ENCODE measurements at places on chromosomes 13 and 19. TPM values are rescaled to one million over a fixed set of nuclear protein-coding genes. Genes with fewer than 3 reads are reported as not detected.

ZNF490 gene
- 7.3 TPM for total RNA-seq

PPP1R12C gene
- 195 TPM for total RNA-seq

KIR2DL3 gene
- not detected for total RNA-seq

ABHD13 gene
- 5.4 TPM for total RNA-seq

CGB3 gene
- total RNA-seq, result not detected

NAPSA gene
- 0.89 TPM for total RNA-seq

ZNF701 gene
- total RNA-seq, result 15.1 TPM

CYP2S1 gene
- total RNA-seq, result 3.8 TPM

RASIP1 gene
- total RNA-seq, result 15.3 TPM

ZNF180 gene
- 14.2 TPM for total RNA-seq

MOB3A gene
- total RNA-seq, result 15.4 TPM

SLITRK6 gene
- total RNA-seq, result 1.1 TPM

DLL3 gene
- not detected for total RNA-seq

DNA sequence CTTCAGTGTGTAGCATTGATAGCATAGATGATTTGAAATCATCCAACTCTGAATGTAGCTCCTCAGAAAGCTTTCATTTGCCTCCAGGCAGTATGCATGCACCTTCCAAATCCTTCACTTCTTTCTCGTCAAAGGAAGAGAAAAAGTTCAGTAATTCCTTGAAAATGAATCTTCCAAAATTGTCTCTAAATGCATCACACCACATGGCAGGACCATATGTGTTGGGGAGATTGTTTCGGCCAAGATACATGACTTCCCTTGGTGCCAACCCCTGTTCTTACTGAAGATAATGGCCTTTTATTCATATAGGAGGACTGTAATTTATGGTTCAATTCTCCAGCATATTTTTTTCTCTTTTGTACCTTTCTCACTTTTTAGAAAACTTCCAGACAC, 315.6 kb upstream of the SPRY2 start:
- DNase-seq, result no peak

- DNase-seq, result no peak
Measured at GRCh38 chr13:99425485-99426341, 75.6 kb upstream of the TM9SF2 start.

- DNase-seq, result no peak
Measured at GRCh38 chr13:22102271-22102670, 431.4 kb downstream of the FGF9 start.

DNA sequence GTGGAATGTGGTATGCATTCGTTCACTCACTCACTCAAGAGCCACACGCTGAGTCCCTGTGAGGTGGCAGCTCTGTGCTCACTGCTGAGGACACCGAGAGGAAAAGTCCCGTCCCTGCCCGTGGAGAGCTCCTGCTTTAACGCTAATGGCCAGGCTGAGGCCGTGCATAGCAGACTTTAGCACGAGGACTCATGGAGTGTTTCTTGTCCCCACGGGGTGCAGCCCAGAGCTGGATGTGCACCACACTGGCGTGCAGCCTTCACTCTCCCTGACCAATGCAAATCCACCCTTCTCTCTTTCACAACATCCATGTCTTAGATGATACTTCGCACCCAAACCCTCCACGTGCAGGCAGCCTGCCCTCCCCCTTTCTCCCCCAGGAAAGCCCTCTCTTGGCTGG, 159.6 kb upstream of the ZNF536 start:
- DNase-seq, result no peak

DNA sequence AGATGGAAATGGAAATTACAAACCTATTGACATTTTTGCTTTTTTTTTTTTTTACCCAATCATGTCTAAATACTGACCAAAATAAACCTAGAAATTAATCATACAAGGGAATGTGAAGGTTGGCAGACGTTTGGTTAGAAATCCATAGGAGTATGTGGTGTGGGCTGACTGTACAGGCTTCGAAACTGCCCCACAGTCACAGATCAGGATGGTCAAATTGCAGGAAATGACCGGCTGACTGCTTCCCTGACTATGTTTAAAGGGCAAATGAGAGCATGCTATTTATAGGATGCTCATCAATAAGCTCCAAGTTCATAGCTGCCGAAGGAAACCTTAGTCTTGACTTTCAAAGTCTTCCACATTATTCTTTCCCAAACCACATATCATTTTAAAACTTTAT, 118.4 kb downstream of the COG6 start:
- DNase-seq, result no peak

GRCh38 chr13:87798536-87798935, 127.4 kb downstream of the SLITRK5 start:
- DNase-seq, result no peak

- no peak for DNase-seq
Measured at GRCh38 chr13:105442949-105443699, 1092.3 kb downstream of the EFNB2 start.

- no peak for DNase-seq
Measured at GRCh38 chr13:71618159-71618558, 248.8 kb downstream of the DACH1 start.

DNA sequence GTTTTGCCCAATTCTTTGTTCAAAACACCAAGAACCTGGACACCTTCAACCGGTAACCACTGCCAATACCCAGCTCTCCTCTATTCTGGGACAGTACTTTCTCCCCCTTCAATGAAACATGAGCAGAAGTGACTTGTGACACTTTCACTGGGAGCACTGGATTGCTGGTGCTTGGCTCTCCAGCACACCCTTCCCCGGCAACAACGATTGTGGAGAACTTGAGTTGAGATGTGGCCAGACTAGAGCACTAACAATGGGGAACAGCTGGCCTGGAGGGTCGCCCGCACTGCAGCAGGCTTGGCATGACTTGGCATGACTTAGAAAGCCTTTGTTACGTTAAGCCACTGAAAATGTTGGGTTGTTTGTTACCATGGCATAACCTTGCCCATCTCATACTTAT, 7.5 kb upstream of the B3GLCT start:
- no peak for DNase-seq

- DNase-seq, result no peak
Measured at GRCh38 chr13:102033386-102033785, 368.5 kb downstream of the FGF14 start.

- DNase-seq, result no peak
Measured at GRCh38 chr13:93625536-93625935, 398.9 kb downstream of the GPC6 start.

DNA sequence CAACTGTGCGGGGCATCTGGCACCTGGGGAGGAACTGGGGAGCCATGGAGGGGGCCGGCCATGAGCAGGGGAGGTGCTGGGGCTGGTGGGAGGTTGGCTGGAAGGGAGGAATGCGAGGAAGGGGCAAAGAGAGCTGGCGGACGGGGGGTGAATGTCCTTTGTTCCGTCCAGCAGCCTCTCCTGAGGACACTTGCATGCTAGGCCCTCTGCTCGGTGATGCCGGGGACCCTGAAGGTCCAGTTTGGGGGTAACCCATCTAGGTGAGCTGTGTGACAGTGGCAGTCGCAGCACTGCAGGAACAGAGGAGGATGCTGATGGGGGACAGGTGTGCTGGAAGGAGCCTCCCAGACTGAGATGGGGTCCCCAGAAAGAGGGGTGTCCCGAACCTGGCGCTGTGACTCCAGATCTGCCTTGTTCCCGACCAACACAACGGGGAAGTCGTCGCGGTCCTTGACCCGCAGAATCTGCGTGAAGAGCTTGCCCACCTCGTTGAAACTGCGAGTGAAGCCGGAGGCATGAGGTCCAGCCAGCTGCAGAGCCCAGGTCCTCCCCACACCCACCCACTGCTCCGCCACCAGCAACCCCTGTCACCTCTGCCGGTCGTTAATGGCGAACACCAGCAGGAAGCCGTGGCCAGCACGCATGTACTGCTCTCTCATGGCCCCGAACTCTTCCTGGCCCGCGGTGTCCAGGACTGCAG, 3.6 kb downstream of the RRAS start:
- no peak for DNase-seq

DNA sequence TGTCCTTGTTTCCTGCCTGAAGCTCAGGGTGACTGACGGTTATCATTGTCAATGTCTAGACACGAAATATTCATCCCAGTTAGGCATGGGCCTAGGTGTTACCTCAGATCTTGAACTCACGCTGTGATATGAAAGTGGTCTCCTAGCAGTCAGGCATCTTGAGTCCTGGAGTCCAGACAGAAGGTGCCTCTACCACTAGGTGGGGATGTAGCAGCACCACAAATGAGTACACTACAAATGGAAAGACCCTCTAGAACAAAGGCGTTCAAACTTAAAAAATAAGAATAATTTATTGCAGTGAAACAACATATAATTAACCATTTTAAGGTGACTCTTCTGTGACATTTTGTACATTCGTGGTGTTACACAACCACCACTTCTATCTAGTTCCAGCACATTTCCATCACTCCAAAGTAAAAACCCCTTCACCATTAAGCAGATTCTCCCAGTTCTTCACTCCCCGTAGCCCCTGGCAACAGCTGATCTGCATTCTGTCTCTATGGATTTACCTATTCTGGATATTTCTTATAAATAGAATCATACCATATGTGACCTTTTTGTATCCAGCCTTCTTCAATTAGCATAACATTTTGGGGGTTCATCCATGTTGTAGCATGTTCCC, 11.9 kb upstream of the FRY start:
- DNase-seq, result no peak

- no peak for DNase-seq
Measured at GRCh38 chr13:98475522-98475921, 101.4 kb downstream of the STK24 start.

DNA sequence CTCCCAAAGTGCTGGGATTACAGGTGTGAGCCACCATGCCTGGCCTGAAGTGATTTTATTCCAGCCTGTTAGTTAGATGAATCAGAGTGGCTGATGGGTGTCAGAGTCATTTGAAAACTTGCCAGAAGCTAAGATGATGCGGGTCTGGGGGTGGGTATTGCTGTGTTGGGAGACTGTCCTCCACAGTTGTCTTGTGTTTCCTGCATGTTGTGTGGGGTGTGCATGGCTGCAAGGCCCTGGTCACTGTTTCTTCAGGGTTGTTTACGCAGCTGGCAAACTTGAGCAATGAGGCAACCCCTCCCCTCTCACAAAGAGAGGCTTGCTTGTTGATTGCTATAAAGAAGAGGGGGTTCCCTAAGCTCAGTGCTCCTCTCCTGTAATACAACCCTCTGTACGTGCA, 71.8 kb downstream of the TRPM4 start:
- no peak for DNase-seq

DNA sequence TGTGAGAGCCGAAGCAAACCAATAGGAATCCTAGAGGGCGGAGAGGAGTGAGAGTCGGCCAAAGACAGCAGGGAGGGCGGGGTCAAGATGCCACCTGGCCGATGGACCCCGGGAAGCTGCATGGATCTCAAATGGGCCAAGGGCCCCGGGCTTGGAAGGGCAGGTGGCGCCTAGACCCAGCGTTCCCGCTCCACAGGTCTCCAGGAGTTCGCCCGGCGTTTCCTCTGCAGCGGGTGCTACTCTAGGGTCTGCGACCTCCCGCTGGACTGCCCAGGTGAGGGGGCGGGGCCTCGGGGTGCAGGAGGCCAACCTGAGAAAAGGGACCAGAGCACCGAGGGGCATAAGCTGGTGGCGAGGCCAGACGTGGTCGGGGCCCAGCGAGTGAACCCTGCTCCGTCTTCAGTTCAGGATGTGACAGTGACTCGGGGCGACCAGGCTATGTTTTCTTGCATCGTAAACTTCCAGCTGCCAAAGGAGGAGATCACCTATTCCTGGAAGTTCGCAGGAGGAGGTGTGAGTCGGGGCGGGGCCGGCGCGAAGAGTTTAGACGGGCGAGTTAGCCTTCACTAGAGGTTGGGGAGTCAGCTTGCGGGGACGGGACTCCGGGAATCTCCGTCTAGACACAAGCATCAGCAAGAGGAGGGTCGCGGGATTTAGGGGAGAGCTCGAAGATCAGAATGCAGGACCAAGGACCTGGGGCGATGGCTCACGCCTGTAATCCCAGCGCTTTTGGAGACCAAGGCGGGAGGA, 9.9 kb downstream of the SPACA6 start:
- DNase-seq, result no peak

- DNase-seq, result no peak
Measured at GRCh38 chr19:13795595-13796300, 505 bp downstream of the ZSWIM4 start.

DNA sequence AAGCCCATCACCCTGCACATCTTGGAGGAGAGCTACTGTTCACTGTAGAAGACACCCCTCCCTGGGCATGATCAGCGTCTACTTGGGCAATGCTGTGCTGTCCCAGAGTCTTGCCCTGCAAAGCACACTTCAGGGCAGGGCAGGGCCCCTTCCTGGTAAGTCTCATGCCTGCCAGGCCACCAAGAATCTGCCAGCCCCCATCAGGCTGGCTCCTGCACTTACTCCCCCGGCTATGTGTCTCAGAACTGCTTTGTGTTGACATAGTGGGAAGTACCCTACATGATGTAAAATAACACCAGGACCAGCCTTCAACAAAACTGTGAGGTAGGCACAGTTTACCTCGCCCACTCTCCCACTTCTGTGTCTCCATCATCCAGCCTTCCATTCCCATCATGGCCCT, 27.8 kb upstream of the ATP12A start:
- no peak for DNase-seq

DNA sequence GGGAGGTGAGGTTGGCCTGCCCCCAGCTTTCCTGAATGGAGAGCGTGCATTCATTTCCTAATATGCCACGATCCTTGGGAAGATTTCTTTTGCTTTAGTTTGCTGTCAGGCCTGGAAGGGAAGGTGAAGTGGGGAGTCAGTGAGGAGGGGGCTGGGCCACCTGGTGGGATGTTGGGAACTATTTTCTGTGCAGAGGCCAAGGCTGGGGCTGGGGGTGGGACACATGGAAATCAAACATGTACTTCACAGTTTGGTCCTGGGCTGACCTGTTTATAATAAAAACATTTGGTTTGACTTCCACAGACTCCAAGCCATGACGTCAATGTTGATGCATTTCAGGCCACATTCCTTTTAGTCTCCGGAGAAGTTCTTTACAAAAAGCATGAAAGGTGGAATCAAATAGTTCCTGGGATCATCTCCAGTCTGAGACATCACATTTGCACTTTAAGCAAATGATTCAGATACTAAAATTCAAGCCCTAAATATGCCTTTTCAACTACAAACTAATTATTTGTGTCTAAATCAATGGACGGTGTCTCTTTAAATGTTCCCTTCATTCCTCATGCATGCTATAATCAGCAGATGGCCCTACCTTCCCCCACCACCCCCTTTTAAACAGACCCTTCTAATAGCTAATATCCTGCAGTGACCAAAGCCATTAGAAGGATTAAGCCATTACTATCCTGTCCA, 41.5 kb upstream of the MEDAG start:
- DNase-seq, result no peak

- no peak for DNase-seq
Measured at GRCh38 chr19:44617110-44617880, 3.9 kb downstream of the IGSF23 start.

GRCh38 chr19:13013649-13014048, 18.4 kb downstream of the NFIX start:
- DNase-seq, result no peak

DNA sequence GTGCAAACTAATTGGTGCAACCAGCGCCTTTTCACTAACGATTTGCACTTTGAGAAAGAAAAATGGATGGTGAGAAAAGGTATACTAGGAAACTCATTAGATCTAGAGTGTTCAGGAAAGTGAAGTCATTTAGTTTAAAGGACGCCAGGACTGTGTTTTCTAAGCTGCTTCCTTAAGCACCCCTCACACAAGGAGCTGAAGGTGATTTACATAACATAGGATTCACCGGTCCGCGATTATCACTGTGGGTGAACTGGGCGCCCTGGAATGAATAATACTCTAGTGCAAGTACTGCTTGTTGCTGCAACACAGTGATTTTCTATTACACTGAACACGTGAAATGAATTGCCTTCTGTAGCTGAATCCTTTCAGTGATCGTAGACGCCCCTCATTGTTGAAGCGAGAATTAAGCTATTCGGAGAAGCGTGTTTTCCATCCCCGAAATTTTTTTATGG, 2.6 kb upstream of the MAB21L1 start:
- no peak for DNase-seq

- DNase-seq, result no peak
Measured at GRCh38 chr19:1969176-1970002, 28.4 kb downstream of the CSNK1G2 start.

Measured in heart left ventricle (tissue), 16 donors.